Activated CD4-positive, alpha-beta T cell treated with anti-CD3 and anti-CD28 coated beads, Interleukin-10, Interleukin-2, amounts not matched to agents 100 ng/mL and 50 ng/mL, durations not matched to agents 16 hours and 8 hours (primary cell): ENCODE measurements at places on chromosomes 11 and 22.

DNA sequence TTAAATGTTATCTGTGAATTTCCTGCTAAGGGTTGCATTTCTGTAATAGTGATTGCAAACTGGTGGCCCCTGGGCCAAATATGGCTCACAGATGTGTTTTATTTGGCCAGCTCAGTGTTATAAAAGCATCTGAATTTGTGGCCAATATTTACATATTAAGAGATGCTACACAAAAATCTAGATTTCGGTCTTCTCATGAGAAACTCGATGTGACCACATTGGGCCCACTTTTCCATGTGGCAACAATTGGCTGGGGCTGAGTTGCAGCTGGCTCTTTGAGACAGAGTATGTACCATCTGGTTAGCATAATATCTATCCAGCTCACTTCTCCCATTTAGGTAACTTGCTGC, 244.5 kb upstream of the POU2AF2 start:
- no peak for DNase-seq

GRCh38 chr11:9040410-9040809, 36.6 kb upstream of the NRIP3 start:
- no peak for DNase-seq

- DNase-seq, result no peak
Observed at GRCh38 chr11:13134886-13135285, 125.8 kb downstream of the RASSF10 start.

GRCh38 chr22:27952091-27952490, 33.0 kb upstream of the PITPNB start:
- no peak for DNase-seq

DNA sequence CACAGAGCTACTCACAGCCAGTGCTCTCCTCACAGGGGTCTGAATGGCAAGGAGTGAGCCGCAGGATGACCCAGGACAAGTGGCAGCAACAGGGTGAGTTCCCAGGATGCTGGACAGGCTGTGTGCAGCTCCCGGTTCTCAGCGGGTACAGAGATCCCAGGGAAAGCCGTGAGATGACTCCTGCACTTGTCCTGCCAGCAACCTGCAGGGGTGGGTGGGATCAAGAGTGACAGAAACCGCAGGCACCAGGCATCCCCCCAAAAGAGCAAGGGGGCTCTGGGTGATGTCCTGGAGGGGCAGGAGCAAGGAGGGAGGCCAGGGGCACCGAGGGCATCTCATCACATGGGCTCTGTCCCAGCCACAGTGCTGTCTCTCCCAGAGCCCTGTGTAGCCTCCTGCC, 15.9 kb upstream of the PRODH start:
- no peak for DNase-seq

DNA sequence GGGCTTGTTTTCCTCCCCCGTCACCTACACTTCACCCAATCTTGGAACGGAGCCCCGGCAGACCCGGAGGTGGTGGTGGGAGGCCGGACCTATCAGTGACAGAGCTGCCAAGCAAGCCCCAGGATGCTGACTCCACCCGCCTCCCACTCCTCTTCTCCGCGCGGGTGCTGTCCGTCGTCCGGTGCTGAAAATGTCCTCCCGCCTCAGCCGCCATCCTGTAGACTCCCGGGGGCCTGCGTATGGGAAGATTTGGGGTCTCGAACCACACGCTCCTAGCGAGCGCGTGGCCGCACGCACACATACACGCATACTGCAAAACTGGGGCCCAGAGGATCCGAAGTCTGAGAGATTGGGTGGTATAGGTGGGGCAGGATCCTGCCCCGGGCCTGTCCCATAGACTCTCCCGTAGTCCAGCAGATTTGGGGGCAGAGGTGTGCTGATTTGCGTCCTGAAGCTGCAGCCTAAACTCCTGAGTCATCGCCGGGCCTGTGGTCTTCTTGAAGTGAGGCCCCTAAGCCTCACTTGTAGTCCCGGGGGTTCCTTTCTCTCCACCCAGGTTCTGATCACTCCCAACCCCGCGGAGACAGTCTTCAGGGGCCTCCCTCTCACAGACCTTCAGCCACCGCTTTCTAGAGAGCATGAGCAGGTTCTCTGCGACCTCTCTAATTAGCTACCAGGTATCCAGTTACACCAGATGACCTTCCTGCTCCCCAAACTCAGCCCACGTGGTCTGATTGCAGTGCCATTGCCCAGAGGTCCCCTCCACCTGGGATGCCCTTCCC, 796 bp upstream of the YIF1A start:
- peak; percentile 83 for DNase-seq

DNA sequence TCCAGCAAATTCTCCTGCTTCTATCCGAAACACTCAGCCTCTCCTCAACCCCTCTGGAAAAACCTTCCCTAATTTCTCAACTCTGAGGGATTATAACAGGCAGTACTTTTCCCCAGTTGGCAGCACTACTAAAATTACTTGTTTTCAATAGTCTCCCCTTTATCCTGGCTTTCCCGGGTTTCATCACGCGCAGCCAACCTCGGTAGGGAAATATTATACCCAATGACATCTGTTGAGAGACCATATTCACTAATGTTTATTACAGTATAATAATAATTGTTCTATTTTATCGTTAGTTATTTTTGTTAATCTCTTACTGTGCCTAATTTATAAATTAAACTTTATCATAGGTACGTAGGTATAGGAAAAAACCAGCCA, 330 bp upstream of the POLD3 start:
- no peak for DNase-seq

DNA sequence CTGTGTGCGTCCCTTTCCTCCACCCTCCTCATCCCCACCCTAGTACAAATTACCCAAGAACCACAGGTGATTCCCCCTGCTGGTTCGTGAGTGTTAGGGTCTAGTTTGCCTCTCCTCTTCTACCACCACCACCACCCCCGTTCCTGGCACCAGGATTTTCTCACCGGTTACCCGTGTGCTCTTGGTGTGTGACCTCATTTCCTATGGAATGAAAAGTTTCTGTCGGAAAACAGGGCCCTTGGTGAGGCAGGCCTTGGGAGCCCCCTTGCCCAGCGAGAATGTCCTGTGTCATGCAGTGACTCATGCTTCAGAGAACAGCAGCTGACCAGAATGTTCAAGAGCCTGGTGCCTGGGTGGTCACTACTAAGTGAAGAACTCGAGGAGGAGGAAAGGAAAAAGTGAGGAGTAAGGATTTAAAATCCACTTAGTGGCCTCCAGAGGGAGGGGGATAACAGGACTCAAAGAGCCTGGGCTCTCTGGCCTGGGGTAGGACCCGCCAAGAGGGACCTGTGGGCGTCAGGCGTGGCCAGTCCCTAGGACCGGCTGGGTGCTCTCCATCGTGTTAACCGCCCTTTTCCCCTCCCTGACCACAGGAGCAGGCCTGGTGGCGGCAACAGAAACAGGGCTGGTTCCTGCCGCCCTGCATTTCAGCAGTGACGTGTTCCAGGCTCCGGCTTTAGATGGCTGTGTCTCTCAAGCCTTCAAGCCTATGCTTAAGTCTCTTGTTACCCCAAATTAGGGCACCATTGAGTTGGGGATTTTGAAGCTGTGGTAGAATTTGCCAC, 30.2 kb downstream of the C22orf31 start:
- no peak for DNase-seq

DNA sequence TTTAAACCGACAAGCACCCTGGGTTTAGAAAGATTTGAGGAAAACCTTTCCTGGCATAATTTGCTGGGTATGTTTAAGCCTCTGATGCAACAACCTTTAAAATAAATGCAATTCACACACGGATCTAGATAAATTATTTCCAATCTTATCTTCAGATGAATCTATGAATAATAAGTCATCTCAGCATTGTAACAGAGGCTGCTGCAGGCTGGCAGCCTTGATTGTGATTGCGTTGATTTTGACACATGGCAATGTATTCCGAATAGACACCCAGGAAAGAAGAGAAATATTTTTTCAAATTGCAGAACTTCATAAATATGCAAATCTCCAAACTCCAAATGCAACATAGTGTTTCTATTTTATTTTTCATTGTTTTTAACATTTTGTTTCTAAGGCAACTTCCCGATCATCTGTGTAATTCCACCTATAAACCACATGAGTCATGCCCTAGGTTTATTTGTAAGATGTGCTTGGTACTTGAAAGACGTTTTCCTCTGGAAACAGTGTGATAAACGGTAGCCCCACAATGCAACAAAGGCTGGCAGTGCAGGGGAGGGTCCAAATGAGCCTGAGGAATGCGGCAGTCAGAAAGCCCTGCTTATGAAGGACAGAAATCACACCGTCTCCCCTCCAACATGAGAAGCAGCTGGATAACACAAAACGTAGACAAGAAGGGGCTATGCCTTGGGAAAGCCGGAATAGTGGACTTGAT, 359.0 kb downstream of the BRD1 start:
- no peak for DNase-seq
